ENCODE measurements at places on chromosomes 1 and 21. TPM values are rescaled to one million over a fixed set of nuclear protein-coding genes. Genes with fewer than 3 reads are reported as not detected.

Gene CFAP45
- total RNA-seq, result 0.85 TPM

Gene MMP23B
- total RNA-seq, result 9.8 TPM

Gene CFHR3
- not detected for total RNA-seq

Gene TRAF3IP3
- total RNA-seq, result 0.28 TPM

Gene CASQ2
- total RNA-seq, result under 0.01 TPM

Gene FALEC
- total RNA-seq, result 0.18 TPM

Gene FAM3B
- total RNA-seq, result not detected

Gene PRKAA2
- total RNA-seq, result 2.2 TPM

Gene ESPN
- total RNA-seq, result not detected

Gene PDC
- 0.28 TPM for total RNA-seq

Gene OR2L2
- under 0.01 TPM for total RNA-seq

Gene NFYC
- 15.6 TPM for total RNA-seq

Gene BACH1
- 82.4 TPM for total RNA-seq

Gene F13B
- not detected for total RNA-seq

Gene ADAMTS5
- 24.4 TPM for total RNA-seq
